GM03348 (cell line): ENCODE measurements at places on chromosomes 1 and 21.

DNA sequence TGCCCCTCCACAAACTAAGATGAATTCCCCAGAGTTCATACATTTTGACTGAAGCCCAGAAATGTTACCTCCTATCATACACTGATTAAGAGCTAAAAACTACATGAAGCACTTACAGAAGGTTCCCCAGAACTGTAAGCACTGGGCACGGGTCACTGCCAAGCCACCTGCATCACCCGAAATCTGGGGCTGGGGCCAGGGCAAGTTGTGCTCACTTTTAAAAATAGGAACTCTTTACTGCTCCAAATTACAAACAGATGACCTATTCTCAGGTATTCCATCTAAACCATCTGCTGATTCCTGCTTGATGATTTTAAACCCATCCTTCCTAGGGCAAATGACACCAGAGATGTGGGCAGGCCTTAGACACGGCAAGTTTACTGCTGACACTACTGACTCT is 4.8 kb downstream of the SETD4 start:
- no peak for DNase-seq

- DNase-seq, result no peak
Observed at GRCh38 chr1:153459655-153460054, 796 bp downstream of the S100A7 start.

- no peak for DNase-seq
Observed at GRCh38 chr1:84889437-84889836, 3.6 kb downstream of the LPAR3 start.

DNA sequence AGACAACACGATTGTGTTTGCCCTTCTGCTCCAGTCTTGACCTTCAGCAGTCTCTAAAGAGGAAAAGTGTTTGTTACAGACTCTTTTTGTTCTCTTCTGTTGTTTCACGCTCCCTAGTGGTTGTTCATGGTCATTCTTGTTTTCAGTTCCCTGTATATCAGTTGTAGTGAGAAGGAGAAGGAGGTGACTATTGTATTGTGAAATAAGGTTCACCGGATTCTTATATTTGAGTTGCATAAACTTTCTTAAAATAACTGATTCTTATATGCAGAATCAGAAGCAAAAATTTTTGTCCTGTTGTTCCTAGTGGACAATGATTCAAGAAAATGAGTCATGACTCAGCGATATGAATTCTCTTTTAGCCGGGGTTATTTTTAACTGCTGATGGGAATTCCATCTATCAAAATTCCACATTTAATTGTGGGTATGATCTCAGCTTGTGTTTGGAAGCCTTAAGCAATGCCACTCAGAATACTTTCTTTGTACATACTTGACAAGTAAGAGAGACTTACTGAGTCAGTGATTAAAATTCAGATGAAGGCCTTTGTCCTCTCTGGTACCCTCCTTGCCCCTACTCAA is 152.2 kb downstream of the CLEC20A start:
- peak; percentile 53 for DNase-seq

- DNase-seq, result peak; percentile 91
Observed at GRCh38 chr1:26692793-26693490, 2.9 kb upstream of the ARID1A start.
